Smooth muscle cell of bladder (primary cell): ENCODE measurements at places on chromosomes 3 and 15. TPM values are rescaled to one million over a fixed set of nuclear protein-coding genes. Genes with fewer than 3 reads are reported as not detected.

The INTS14 gene
- total RNA-seq, result 23.5 and 31.2 TPM in 2 replicates

The POLQ gene
- total RNA-seq, result 1.8 and 2.4 TPM in 2 replicates

The ZFYVE19 gene
- 17.0 and 20.1 TPM in 2 replicates for total RNA-seq

The LRRN1 gene
- total RNA-seq, result not detected in 2 replicates

The FBXO40 gene
- total RNA-seq, result not detected in 2 replicates

The RASA2 gene
- 6.8 and 7.4 TPM in 2 replicates for total RNA-seq

The SPTBN5 gene
- 0.14 and 0.18 TPM in 2 replicates for total RNA-seq

The XCR1 gene
- total RNA-seq, result under 0.01 TPM in 2 replicates

The RGMA gene
- total RNA-seq, result 0.28 and 0.46 TPM in 2 replicates

The STRC gene
- total RNA-seq, result not detected in 2 replicates

The NANOGP8 gene
- 0.14 TPM in 1 of 2 replicates, not detected in the other for total RNA-seq

The HESX1 gene
- total RNA-seq, result 0.14 and 0.65 TPM in 2 replicates

The CAND2 gene
- 3.1 and 3.2 TPM in 2 replicates for total RNA-seq

The GOLGA8J gene
- not detected in 2 replicates for total RNA-seq

The FOXB1 gene
- total RNA-seq, result not detected in 2 replicates

The TTLL13 gene
- 0.09 and 0.14 TPM in 2 replicates for total RNA-seq

The PARP14 gene
- 48.1 and 49.0 TPM in 2 replicates for total RNA-seq

The MAGEL2 gene
- total RNA-seq, result under 0.01 and 0.37 TPM in 2 replicates

The IL12A gene
- total RNA-seq, result 0.43 and 1.6 TPM in 2 replicates

The ACAD11 gene
- 36.4 and 43.7 TPM in 2 replicates for total RNA-seq

The CFAP100 gene
- total RNA-seq, result not detected in 2 replicates

The EEF1AKMT4 gene
- 3.4 and 4.8 TPM in 2 replicates for total RNA-seq

The PRTG gene
- total RNA-seq, result 1.6 and 2.4 TPM in 2 replicates

The SPINK8 gene
- not detected in 2 replicates for total RNA-seq

The PDZRN3 gene
- total RNA-seq, result 72.0 and 77.3 TPM in 2 replicates

The LEO1 gene
- total RNA-seq, result 25.9 and 30.1 TPM in 2 replicates

The FES gene
- total RNA-seq, result 23.8 and 25.2 TPM in 2 replicates

The RNF111 gene
- total RNA-seq, result 10.5 and 12.1 TPM in 2 replicates

The GOLGA8G gene
- total RNA-seq, result under 0.01 TPM in 1 of 2 replicates, not detected in the other

The SAMMSON gene
- total RNA-seq, result not detected in 2 replicates

The CATSPER2 gene
- 0.37 and 0.43 TPM in 2 replicates for total RNA-seq

The FGF12 gene
- 0.09 TPM in 1 of 2 replicates, not detected in the other for total RNA-seq

The APOD gene
- total RNA-seq, result 0.18 and 0.43 TPM in 2 replicates

The SH2D7 gene
- not detected in 2 replicates for total RNA-seq

The JMJD7 gene
- 1.3 and 1.9 TPM in 2 replicates for total RNA-seq

The SLC24A5 gene
- total RNA-seq, result not detected in 2 replicates

The INKA1 gene
- 3.1 and 3.7 TPM in 2 replicates for total RNA-seq

The UACA gene
- 87.3 and 95.9 TPM in 2 replicates for total RNA-seq

The TMEM207 gene
- total RNA-seq, result not detected in 2 replicates

The P2RY13 gene
- not detected in 2 replicates for total RNA-seq

The MUC4 gene
- under 0.01 TPM in 1 of 2 replicates, not detected in the other for total RNA-seq

The SNTN gene
- not detected in 2 replicates for total RNA-seq

The ZDHHC19 gene
- total RNA-seq, result not detected in 2 replicates

The LARP6 gene
- total RNA-seq, result 42.6 and 61.3 TPM in 2 replicates

The ACKR2 gene
- 0.09 and 0.28 TPM in 2 replicates for total RNA-seq
